ENCODE measurements at places on chromosomes 2 and 18. TPM values are rescaled to one million over a fixed set of nuclear protein-coding genes. Genes with fewer than 3 reads are reported as not detected.
A peak's percentile ranks its signal among the peaks of the same experiment; 100 is the strongest.

GRCh38 chr18:51852681-51853080 is 487.3 kb upstream of the DCC start:
- no peak overlapping the region for H3K27ac ChIP-seq
- H3K4me1 ChIP-seq = no peaks in the 10 kb centered on the region
- H3K27me3 ChIP-seq = no peaks in the 10 kb centered on the region

DNA sequence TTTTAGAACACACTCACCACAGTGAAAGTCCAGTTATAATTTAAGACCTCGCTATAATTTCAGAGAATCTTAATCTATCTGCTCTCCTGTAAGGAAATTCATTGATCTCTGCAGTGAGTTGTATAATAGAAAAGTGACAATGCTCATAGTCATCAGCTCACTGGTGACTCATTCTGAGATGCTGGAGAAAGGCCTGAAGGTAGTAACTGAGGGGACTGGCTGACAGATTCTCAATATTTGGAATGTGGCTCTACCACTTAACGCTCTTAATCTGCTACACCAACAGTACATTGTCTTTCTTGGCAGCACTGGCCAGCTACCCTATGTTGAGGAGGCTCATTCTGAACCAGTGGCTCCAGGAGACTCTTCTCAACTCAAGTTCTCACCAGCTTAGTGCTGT is 246.1 kb downstream of the RPRM start:
- no peaks in the 10 kb centered on the region for H3K27me3 ChIP-seq
- no peak overlapping the region for H3K27ac ChIP-seq
- DNase-seq = no peak
- no peaks in the 10 kb centered on the region for H3K36me3 ChIP-seq
- H3K4me1 ChIP-seq = no peaks in the 10 kb centered on the region

GRCh38 chr18:22044474-22045220 is 124.7 kb upstream of the GATA6 start:
- no peaks in the 10 kb centered on the region for H3K36me3 ChIP-seq
- H3K4me3 ChIP-seq = peak overlapping the region; percentile 22
- peak; percentile 94 for DNase-seq
- peak overlapping the region; percentile 89 for H3K27ac ChIP-seq
- peaks cover 88% of the 10 kb centered on the region for H3K4me1 ChIP-seq
- H3K27me3 ChIP-seq = no peaks in the 10 kb centered on the region

DNA sequence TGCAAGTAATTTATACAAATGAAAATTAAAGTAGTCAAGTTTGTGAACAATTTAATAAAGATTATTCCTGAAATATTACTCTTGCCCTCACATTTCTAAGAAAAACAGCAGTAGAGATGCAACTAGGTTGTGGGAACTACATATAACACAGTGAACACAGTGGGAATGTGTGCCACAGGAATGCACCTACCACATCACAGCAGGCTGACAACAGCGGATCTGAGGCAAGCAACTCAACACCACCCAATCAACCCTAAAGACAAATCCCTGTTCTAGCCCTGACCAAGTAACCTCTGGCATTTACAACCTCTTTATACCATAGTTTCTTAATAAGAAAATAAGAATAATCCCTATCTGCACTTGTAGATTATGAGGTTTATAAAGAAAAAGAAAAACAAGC is 23.4 kb downstream of the MBOAT2 start:
- H3K36me3 ChIP-seq = no peaks in the 10 kb centered on the region
- no peaks in the 10 kb centered on the region for H3K27me3 ChIP-seq
- H3K4me1 ChIP-seq = no peaks in the 10 kb centered on the region

DNA sequence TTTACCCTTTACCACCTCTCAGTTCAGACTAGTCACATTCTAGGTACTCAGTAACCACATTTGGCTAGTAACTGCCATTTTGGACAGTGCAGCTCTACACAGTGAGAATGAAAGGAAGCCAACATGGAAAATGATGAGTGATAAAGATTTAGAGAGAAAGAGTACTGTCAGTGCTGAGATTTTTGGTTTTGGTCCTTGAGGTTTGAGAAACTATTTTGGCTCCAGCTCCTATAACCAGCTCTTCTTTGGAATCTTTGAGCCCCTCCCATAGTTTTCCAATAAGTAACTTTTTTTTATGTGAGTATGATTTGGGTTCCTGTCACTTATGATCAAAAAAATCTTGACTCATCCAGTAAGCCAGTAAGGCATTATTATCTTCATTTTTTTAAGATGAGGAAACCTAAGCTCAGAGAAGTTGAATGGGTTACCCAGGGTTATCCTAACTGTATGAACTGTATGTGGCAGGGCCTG is 173.0 kb downstream of the BABAM2 start:
- no peaks in the 10 kb centered on the region for H3K27me3 ChIP-seq
- DNase-seq = no peak
- no peak overlapping the region for H3K4me3 ChIP-seq
- H3K36me3 ChIP-seq = no peaks in the 10 kb centered on the region

- no peaks in the 10 kb centered on the region for H3K27me3 ChIP-seq
- H3K4me3 ChIP-seq = no peak overlapping the region
- DNase-seq = peak; percentile 64
- peak overlapping the region; percentile 58 for H3K27ac ChIP-seq
- peaks cover 24% of the 10 kb centered on the region for H3K4me1 ChIP-seq
These were observed 82.0 kb upstream of the MEX3C start for GRCh38 chr18:51279367-51279984.

GRCh38 chr2:28355521-28356094 is 37.0 kb upstream of the FOSL2 start:
- H3K4me3 ChIP-seq = no peak overlapping the region
- DNase-seq = no peak
- no peaks in the 10 kb centered on the region for H3K27me3 ChIP-seq
- H3K36me3 ChIP-seq = no peaks in the 10 kb centered on the region
- peaks cover 10% of the 10 kb centered on the region for H3K4me1 ChIP-seq

DNA sequence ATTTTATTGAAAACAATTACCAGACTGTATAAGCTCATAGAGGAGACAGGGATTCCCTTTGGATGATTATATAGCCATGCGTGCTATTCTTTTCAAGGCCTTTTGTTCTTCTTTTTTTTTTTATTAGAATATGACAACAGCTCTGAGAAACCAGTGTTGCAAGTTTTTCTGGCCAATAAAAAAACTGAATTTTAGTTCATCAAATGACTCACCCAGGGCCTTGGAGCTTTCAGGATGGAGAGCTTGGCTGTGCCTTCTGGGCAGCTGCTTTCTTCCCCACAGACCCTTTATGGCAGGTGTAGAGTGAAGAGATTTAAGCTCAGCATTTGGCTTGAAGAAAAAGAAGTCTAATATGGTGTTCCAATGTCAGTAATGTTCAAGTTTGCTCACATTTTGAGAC is 497.9 kb upstream of the FANCL start:
- H3K36me3 ChIP-seq = no peaks in the 10 kb centered on the region
- H3K4me1 ChIP-seq = no peaks in the 10 kb centered on the region
- H3K27ac ChIP-seq = no peak overlapping the region
- no peaks in the 10 kb centered on the region for H3K27me3 ChIP-seq

- no peaks in the 10 kb centered on the region for H3K27me3 ChIP-seq
- no peaks in the 10 kb centered on the region for H3K4me1 ChIP-seq
- H3K36me3 ChIP-seq = peaks cover 1% of the 10 kb centered on the region
- no peak overlapping the region for H3K4me3 ChIP-seq
- no peak overlapping the region for H3K27ac ChIP-seq
- no peak for DNase-seq
These were observed 63.3 kb downstream of the LPIN1 start for GRCh38 chr2:11809586-11810236.

CXCR1 gene
- total RNA-seq = not detected

GRCh38 chr2:138084206-138084605 is 119.9 kb downstream of the HNMT start:
- no peak overlapping the region for H3K4me3 ChIP-seq
- no peak overlapping the region for H3K27ac ChIP-seq
- DNase-seq = no peak
- H3K36me3 ChIP-seq = no peaks in the 10 kb centered on the region
- no peaks in the 10 kb centered on the region for H3K4me1 ChIP-seq
- H3K27me3 ChIP-seq = no peaks in the 10 kb centered on the region

DNA sequence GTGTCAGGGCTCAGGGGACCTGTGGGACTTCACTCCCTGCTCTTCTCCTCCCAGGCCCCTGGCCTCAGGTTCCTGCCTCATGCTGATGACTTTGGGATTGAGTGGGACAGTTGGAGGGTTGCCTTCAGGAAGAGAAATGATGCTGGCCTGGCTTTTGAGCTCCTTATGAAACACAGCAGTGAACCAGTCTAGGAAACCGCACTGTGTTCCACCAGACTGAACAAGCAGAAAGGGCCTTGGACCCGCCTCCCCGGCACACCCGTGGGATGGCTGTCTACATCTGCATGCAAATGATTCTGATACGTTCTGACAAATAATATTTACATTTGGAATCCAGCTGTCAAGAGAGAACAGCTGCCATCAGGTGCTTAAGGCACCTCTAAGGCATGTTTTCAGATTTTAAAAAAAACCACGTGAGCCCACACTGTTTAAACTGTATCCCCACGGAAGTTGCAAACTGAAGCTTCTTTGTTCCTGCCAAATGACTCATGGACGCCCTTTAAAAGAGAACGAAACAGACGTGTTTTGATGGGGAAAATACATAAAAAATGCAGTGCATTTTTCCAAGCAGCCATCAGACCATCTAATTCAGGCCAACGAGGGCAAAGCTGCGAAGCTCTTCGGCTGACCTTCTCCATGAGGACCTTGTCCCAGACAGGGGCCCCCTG is 27.6 kb upstream of the ASAP2 start:
- H3K36me3 ChIP-seq = no peaks in the 10 kb centered on the region
- H3K27ac ChIP-seq = peak overlapping the region; percentile 99
- no peaks in the 10 kb centered on the region for H3K27me3 ChIP-seq
- DNase-seq = peak; percentile 69

CCBE1 gene
- total RNA-seq = 0.44 TPM

GRCh38 chr2:223914324-223914723 is 30.8 kb downstream of the WDFY1 start:
- H3K36me3 ChIP-seq = 0 out of 2 replicates have a peak, but pooled peaks cover 1% of the 10 kb centered on the region
- peaks cover 17% of the 10 kb centered on the region for H3K4me1 ChIP-seq
- H3K27ac ChIP-seq = no peak overlapping the region

DNA sequence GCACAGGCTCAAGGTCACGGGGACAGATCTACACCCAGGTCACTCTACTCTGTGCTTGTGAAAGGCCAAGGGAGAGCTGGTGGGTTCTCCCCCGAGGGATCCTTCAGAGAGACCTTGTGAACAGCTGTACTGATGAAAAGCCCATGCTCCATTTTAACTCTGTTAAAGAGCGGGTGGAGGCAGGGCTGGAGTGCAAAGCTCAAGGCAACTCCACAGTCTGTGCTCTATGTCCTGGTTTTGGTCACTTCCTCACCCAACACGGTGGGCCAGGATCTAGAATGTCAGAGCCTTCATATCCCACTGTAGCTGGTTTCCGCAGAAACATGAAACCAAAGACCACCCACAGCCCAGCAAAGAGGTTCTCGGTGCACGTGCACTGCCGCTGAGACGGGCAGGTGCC is 177.1 kb downstream of the LAMA1 start:
- H3K4me3 ChIP-seq = no peak overlapping the region
- H3K4me1 ChIP-seq = 0 out of 2 replicates have a peak, but pooled peaks cover under 1% of the 10 kb centered on the region
- H3K27me3 ChIP-seq = no peaks in the 10 kb centered on the region
- no peaks in the 10 kb centered on the region for H3K36me3 ChIP-seq

DNA sequence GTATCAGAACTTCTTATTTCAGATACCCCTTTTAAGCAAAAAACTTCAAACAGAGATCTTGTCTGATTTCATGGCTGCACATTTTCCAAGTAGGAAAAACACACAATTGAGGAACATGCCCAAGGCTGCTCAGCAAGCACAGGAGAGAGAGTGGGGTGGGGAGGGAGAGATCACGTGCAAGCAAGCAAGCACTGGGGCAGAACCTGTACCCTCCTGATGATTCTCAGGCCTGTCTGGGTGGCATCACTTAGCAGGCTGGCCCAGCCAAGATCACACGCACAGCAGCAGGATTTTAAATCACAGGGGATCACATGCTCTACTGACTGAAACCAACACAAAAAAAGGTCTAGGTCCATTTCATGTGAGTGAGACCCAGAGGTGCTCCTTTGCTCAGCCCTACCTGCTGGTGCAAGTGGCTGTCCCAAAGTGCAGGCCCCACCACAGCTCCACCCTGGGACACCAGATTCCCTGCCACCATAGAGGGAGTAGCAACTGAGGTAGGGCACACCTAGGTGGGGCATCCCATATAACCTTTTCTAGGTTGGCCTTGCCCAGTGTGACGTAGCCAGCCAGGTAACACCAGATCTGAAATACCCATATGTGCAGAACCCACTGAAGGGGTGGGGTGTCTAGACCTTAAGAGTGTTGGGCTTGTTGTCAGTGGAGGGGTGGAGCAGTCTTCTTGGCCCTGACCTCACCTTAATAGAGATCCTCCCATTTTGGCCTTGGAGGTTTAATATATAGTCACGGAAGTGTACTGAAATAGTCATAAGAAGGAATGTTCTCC is 1.8 kb upstream of the LYPD6B start:
- H3K27ac ChIP-seq = no peak overlapping the region
- no peak for DNase-seq
- H3K4me1 ChIP-seq = no peaks in the 10 kb centered on the region
- H3K27me3 ChIP-seq = no peaks in the 10 kb centered on the region
- H3K36me3 ChIP-seq = peaks cover 2% of the 10 kb centered on the region

- H3K4me1 ChIP-seq = no peaks in the 10 kb centered on the region
- DNase-seq = no peak
- H3K4me3 ChIP-seq = no peak overlapping the region
- 0 out of 2 replicates have a peak, but pooled peaks cover 2% of the 10 kb centered on the region for H3K36me3 ChIP-seq
These were observed 139.2 kb downstream of the MGAT5 start for GRCh38 chr2:134393075-134393461.

- H3K27me3 ChIP-seq = no peaks in the 10 kb centered on the region
- H3K4me3 ChIP-seq = no peak overlapping the region
- H3K36me3 ChIP-seq = no peaks in the 10 kb centered on the region
- H3K27ac ChIP-seq = no peak overlapping the region
These were observed 242.1 kb upstream of the MYT1L start for GRCh38 chr2:2573205-2573604.

DNA sequence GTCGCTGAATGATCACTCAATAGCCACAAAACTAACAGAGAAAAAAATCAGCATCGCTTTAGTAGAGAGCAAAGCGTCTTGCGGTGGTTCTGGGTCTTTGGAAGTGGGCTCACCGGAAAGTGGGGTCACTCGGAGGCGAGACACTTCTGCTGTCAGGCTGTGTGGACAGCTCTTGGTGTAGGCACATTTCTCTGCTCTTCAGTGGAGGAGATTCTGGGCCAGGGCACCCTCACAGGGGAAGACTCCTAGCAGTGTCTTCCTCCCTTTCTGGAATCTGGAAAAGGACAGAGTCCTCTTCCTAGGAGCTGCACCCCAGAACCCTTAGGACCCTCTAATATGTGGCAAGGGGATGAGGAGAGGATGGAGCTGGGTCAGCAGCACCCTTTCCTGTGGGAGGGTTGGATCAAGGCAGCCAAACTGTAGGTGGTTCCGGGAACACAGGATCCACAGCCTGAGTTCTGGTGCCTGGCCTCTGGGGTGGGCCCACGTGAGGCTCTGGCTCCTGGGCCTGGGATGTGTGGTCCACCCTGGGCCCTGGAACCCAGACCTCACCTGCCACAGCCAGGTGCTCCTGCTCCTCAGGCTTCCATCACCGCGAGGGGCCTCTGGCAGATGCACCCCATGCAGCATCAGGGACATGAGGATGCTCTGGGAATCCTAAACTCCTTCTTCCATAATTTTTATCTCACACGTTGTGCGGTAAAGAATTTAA is 25.1 kb downstream of the GPR35 start:
- DNase-seq = no peak
- H3K4me3 ChIP-seq = no peak overlapping the region
- no peaks in the 10 kb centered on the region for H3K36me3 ChIP-seq
- no peaks in the 10 kb centered on the region for H3K27me3 ChIP-seq
- H3K27ac ChIP-seq = no peak overlapping the region

DSG2 gene
- total RNA-seq = 32.1 TPM

GRCh38 chr2:150060341-150060740 is 427.1 kb downstream of the RND3 start:
- H3K4me1 ChIP-seq = no peaks in the 10 kb centered on the region
- no peak overlapping the region for H3K27ac ChIP-seq
- no peaks in the 10 kb centered on the region for H3K36me3 ChIP-seq

GRCh38 chr2:205139822-205140463 is 542.4 kb upstream of the NRP2 start:
- no peaks in the 10 kb centered on the region for H3K27me3 ChIP-seq
- H3K4me3 ChIP-seq = no peak overlapping the region
- H3K36me3 ChIP-seq = no peaks in the 10 kb centered on the region
- no peak for DNase-seq
- H3K4me1 ChIP-seq = no peaks in the 10 kb centered on the region

Measured in Caco-2 (cell line).